ENCODE measurements at places on chromosomes 3 and 15.
A peak's percentile ranks its signal among the peaks of the same experiment; 100 is the strongest.

DNA sequence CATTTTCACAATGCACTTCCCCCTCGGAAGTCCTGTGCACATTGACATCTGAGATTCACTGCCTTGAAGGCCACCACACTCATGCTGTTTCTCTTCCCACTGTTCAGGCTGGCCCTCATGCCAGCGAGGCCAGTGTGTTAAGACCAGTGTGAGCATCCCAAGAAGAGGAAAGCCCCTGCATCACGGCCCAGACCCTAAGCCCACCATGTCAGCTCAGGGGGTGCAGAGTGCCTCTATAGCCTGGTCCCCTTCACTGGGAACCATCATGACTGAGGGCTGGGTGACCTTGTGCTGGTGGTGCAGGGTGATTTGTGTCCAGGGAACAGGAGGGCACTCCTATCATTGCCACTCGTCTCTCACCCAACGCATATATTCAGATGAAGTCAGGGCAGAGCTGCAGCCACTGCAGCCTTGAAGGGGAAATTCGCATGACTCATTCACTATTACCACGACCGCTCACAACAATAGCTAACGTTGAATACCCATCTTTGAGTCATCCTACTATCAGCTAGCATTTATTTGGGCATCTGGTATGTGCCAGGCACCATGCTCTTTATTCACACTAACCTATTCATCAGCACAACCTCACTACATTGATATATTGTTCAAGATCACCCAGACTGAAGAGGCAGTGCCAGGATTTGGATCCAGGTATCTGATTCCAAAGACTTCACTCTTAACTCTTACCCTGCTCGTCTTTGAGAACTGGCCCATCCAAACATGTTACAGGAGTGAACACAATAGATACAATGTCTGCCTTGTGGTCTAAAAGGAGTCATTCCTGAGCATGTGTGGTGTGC, 58.8 kb upstream of the SLC6A11 start:
- no peak for DNase-seq

- no peak for DNase-seq
These were observed 973 bp downstream of the BUB1B start for GRCh38 chr15:40161693-40162391.

DNA sequence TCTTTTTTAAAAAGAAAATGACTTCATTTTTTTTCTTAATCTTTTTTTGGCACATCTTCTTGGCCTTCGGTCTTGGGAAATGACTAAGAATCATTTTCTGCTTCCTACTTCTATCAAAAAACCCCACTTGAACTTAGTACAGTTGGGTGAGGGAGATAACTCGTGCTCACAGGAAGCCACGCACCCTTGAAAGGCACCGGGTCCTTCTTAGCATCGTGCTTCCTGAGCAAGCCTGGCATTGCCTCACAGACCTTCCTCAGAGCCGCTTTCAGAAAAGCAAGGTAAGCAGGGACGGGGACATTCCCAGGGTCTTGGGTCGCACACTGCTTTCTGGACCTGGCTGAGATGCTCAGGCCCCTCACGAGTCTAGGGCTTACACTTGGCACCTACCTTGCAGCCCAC, at the start of gene CCR4:
TSS of gene CCR4 (plus strand) at position 235 of the 402 bp plus-strand sequence. CDS start 1,779 bp downstream, outside the sequence.
- peak; percentile 42 for DNase-seq

GRCh38 chr15:96435022-96435421, 104.5 kb downstream of the NR2F2 start:
- no peak for DNase-seq

DNA sequence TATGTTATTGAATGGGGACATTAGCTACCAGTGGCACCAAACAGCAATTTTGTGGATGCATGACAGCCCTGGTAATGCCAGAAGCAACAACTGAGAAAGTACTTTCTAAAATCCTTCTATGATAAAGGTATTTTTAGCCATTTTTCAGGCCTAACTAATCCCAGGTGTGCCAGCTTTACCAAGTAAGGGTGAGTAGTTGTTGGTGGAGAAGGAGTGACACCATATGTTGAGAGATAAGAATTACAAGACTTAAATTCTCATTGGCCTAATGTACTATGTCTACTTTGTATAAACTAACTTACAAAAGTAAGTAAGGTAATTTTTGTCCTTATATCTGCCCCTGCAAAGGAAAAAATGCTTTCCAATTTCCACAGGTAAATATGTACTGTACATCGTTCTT, 4.1 kb upstream of the COX17 start:
- DNase-seq = no peak

DNA sequence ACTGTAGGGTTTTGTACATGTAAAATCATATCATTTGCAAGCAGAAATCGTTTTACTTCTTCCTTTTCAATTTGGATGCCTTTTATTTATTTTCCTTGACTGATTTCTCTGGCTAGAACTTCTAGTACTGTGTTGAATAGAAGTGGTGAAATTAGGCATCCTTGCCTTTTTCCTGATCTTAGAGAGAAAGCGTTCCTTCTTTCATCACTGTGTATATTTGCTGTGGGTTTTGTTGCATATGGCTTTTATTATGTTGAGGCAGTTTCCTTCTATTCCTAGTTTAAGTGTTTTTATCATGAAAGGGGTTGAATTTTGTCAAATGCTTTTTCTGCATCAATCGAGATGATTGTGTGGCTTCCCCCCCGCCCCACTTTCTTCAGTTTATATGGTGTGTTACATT, 140.9 kb downstream of the ATG7 start:
- no peak for DNase-seq

- DNase-seq = no peak
These were observed 104.5 kb downstream of the RARB start for GRCh38 chr3:25532431-25533162.

- DNase-seq = no peak
These were observed 267.1 kb downstream of the XXYLT1 start for GRCh38 chr3:195003893-195004289.

DNA sequence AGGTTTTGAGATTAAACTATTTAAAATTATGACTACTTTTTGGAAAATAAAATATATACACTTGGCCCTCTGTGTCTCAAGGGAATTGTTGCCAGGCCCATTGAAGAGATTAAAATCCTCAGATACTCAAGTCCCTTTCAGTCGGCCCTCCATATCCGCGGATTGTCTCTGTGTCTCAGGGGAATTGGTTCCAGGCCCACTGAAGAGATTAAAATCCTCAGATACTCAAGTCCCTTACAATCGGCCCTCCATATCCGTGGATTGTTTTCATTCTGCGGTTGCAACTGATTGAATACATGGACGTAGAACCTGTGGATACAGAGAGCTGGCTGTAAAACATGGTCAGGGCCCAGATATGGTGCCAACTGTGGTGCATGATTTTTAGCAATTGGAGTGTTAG, 15.7 kb upstream of the LRCH3 start:
- DNase-seq = no peak

DNA sequence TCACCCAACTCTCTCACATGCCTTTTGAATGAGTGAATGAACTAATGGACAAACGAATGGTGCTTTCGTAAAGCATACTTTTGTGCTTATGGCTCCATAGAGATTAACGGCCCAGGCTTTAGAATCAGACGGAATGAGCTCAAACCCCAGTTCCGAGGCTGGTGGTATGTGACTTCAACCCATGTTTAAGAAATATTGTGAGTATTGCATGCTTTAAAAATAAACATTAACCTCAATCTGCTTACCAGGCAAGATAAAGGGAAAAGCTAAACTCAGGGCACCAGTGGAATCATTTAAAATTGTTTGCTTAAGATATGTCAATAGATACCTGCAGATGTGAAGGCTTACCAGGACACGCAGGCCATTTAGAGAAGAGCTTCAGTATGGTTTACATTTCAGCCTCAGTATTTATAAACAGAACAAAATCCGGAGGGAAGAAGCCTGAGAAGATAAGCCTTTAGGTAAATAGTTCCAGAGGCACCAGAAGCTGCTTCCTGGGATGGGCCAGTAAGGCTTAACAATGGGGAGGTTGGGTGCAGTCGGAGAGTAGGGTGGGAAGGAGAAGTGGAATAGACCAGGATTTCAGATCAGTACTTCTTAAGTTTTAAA, 186.4 kb downstream of the ADAMTS9 start:
- no peak for DNase-seq

DNA sequence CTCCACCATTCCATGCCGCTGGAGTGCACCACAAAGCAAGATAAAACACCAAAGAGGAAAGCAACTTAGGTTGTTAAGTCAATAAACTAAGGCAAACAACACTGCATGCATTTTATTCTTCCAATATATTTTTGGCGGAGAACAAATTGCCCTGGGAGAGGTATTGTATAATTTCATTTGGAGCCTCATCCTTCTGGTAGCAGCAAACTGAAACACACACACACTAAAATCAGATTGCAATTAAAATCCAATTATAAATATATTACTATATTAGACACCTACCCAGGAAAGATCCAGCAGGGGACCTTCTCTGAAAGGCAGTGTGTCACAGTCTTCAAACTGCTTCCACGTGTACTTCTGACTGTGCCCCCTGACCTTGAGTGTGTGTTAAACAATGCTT, 102.3 kb downstream of the RORA start:
- no peak for DNase-seq

- DNase-seq = no peak
These were observed 25.4 kb upstream of the MRPS22 start for GRCh38 chr3:139318431-139318816.

DNA sequence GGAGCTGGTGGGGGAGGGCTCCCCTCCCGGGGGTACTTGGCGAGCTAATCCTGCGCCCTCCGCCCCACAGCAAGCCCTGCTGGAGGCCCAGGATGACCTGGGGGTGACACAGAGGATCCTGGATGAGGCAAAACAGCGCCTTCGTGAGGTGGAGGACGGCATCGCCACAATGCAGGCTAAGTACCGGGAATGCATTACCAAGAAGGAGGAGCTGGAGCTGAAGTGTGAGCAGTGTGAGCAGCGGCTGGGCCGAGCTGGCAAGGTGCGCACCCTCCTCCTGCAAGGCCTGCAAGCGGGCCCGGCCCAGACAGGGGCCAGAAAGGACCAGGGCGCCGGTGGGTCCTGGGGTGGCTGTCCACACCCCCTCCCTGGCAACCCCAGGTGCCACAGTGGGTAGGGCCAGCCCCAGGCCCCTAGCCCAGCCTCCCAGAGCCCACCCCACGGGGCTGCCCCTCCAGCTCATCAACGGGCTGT, 56.5 kb downstream of the SEMA3G start:
- no peak for DNase-seq

- no peak for DNase-seq
These were observed 138.4 kb downstream of the RPLP1 start for GRCh38 chr15:69590932-69591524.

- DNase-seq = no peak
These were observed 584.2 kb upstream of the DPPA4 start for GRCh38 chr3:109921509-109921908.

GRCh38 chr15:53670701-53671100, 88.8 kb downstream of the WDR72 start:
- no peak for DNase-seq

GRCh38 chr15:36484038-36484778, 95.2 kb upstream of the CDIN1 start:
- no peak for DNase-seq

GRCh38 chr3:149553781-149554451, 79.4 kb downstream of the TM4SF4 start:
- no peak for DNase-seq
